ENCODE measurements at places on chromosomes 6 and 20.

DNA sequence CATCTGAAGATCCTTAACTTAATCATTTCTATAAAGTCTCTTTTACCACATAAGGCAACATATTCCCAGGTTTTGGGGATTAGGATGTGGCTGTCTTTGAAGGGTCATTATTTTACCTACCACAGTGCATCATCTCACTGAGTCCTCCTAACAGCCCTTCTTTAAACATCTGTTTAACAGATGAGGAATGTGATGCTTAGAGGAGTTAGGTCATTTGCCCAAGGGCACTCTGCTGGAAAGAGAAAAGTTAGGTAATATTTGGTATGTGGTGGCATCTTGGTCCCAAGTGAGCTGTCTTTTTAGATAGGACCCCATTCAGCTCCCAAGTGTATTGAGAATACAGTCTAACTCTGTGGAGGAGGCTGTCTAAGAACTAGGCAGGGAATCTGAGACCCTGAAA lies 11.0 kb downstream of the MMP24 start:
- no peak for DNase-seq

GRCh38 chr20:25225642-25226432 lies 22.0 kb upstream of the PYGB start:
- DNase-seq: no peak

- DNase-seq: peak; percentile 83
These were observed 356.0 kb upstream of the JARID2 start for GRCh38 chr6:14889611-14890593.

DNA sequence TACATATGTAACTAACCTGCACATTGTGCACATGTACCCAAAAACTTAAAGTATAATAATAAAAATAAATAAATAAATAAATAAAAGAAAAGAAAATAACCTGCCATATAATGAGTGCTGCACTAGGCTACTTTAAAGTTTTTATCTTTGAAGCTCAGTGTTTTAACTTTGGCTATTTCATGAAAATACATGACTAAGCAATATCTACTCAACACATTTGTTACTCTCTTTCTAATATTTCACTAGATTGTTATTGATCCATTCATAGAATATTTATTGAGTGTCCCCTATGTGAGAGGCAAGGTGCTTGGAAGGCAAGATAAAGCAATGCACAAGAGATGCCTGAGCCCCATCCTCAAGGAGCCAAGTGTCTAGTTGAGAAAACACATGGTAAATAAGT lies 221.7 kb downstream of the SLC35F1 start:
- DNase-seq: no peak

DNA sequence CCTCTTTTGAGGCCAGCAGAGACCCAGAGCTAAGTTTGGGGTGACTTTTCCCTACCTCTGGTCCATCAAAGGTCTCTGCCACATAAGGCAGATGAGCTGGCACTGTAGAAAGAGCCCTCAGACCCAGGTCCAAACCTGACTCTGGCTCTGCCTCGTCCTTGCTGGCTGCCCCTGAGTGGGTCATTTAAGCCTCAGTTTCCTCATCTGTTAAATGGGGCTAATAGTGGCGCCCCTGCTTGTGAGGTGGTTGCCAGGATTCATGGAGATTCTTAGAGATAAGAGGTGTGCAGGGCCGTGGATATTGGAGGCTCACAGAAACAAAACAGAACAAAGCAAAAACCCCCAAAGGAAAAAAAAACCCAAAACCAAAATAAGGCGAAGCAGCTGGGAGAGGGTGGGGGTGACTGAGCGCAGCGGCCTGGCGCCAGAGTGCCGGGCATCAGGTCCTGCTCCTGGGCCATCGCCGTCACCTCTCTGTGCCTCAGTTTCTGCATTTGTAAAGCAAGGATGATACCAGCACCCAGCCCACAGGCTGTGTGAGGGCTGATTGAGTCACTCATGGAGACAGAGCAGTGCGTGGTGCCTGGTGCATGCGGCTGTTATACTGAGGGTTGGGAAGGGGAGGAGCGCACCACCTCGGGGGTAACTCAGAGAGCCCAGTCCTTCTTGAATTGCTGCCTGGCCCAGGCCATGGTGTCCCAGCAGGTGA lies 133.8 kb upstream of the PTPN1 start:
- no peak for DNase-seq

DNA sequence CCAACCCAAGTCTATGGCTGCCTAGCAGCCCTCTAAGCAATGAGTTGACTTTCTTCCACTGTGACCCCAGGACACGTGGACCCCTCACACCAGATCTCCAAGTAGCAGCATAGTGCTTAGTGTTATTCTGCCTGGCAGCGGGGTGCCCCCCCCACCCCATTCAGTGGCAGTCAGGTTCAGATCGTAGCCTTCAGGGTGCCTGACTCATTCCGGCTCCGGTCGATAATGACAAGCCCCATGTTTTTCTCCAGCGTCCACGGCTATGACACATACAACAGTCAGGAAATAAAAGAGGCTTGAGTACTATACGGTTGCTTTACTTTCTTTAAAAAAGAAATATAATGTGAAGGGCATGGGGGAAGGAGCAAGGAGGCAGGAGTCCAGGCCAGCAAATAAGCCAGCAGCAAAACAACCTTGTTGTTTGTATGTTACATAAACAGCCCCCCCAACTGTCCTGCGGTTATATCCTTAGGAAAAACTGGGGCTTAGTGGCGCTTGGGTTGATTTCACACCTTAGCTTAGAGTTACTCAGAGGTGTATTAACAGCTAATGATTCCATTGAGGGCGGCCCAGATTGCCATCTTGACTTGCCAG lies 23.1 kb downstream of the GNAS start:
- no peak for DNase-seq

DNA sequence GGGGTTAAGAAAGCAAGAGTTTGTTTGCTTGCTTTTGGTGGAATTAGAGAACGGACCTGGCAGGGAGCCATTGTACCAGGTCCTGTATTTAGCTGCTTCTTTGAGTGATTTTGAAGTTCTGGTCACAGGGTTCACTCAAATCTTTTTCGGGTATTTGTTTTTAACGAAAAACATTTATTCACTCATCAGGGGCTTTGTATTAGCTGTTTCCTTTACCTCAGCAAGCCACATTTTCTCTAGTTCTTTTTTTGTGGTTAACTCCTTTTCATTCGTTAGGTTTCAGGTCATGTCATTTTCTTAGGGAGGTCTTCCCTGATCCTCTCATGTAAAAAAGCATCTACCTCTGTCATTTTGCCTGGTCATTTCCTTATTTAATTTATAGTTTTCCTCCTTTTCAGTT lies 1502.2 kb downstream of the GRIK2 start:
- DNase-seq: no peak

GRCh38 chr6:16199804-16200203 lies 38.6 kb upstream of the GMPR start:
- DNase-seq: no peak

- DNase-seq: peak; percentile 2
These were observed 82.2 kb downstream of the GPR63 start for GRCh38 chr6:96755096-96755495.

GRCh38 chr6:49939993-49940498 lies 23.9 kb downstream of the DEFB114 start:
- no peak for DNase-seq

GRCh38 chr6:11251553-11252360 lies 19.3 kb upstream of the NEDD9 start:
- no peak for DNase-seq

- no peak for DNase-seq
These were observed 41.1 kb upstream of the NKX2-2 start for GRCh38 chr20:21554985-21555384.

DNA sequence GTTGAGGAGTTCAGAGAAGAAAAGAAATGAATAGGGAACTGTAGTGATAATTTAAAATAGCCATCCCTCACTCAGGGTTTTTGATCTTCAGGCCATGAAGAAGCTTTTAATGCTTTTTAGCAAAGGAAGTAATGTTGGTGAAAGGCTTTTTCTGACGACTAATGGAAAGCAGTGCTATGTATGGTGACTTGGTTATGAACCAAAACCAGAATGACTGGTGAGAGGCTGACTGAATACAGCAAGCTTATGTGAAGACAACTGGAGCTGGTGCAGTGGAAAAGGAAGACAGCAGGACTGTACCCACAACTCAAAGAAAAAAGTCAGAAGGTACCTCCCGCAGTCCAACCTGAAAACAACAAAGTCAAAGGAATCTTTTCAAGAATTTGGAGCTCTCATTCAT lies 118.8 kb downstream of the PRDM1 start:
- no peak for DNase-seq

GRCh38 chr6:9675122-9675521 lies 739.8 kb downstream of the TFAP2A start:
- no peak for DNase-seq

DNA sequence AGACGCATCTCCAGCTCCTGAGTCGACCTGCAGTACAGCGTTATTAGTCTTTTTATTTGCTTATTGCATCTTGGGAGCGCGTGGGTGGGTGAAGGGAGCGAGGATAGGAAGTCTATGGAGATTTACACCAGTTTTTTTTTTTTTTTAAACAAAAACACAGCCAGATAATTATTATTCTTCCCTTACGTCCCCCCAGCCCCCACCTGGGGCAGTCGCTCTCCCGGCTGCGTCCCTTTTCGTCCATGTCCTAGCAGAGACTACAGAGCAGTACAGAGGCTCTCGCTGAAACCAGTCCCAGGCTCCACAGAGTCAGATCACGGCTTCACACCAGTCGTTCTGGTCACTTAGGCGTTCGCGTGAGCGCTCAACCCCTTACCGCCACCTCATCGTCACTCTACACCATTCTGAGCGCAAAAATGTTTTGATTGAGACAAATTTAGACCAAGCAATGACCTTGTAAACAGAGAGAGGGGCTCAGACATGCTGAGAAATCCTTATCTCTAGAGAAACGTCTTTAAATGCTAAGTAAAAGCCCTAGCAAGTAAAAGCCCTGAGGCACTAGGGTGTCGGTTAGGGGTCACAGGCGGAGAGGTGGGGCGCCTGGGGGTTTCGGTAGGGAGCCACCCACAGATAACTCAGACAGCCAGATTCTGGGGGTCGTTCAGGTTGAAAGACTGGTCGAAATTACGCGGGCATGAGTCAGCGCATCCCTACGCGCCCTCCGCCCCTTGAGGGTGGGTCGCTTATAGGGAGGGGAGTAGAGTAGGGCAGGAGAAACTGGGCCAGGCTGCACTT lies 975 bp upstream of the PPT2 start:
- DNase-seq: no peak

DNA sequence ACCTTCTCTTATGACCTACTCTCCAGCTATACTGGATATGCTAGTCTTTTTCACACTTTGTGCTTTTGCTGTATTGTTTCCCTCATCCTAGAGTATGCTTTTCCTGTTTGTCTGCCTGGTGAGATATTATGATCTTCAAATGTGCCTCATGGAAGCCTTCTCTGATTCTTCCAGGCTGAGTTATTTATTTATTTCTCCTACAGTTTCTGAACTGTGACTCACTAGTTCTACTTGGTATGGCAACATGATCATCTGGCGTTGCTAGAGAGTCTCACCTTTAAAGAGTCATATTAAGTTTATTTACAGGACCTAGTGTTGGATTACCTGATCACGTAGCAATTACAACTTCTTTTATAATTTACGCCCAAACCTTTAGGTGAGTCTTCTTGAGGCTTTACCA lies 81.2 kb upstream of the HDAC2 start:
- DNase-seq: no peak

GRCh38 chr20:13173201-13173600 lies 47.9 kb upstream of the ISM1 start:
- no peak for DNase-seq

GRCh38 chr6:107399935-107400334 lies 59.4 kb downstream of the PDSS2 start:
- no peak for DNase-seq

- DNase-seq: no peak
These were observed 112.1 kb upstream of the TMEM170B start for GRCh38 chr6:11425431-11425871.

DNA sequence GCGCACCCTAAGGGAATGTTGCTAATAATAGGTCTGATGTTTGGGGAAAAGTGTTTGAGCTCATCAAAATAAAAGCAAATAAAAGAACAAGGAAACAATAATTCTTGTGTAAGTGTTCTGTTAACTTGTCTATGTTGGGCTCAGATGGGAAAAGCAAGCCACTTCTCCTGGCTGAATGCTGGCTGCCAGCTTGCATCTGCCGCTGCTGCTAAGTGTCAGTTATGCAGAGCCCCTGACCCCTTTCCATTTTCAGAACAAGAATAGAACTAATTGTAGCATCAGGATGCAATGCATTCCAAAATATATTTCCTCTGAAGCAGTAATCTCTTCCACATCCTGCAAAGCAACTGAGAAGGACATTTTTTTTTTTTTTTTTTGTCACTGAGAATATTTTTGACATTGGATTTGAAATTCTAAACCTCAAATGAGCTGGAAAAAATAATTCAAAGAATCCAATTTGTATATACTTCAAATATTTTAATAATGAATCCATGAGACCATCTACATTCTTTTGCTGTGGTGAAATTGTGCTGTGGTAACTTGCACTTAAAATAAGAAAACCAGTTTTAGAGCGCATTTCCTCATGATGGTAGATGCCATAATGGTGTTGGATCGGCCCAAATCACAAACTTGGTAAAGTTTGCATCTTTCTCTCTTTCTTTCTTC lies 43.9 kb upstream of the DEK start:
- DNase-seq: no peak

DNA sequence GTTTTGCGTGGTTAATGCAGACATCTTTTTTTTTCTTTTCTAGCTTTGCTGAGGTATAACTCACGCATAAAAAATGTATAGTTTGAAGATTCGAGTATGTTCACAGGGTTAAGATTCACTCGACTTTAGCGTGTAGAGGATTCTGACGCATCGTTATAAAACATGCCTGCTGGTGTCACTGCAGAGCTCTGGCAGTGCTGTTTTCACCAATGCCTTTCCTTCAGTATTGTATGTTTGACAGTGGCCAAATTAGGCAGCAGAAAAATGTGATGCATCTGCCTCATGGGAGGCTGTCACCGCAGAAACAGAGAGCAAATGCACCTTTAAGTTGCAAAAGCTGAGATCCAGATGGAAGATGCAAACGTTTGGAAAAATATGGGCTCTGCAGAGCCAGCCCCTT lies 18.0 kb upstream of the SIRPB2 start:
- peak; percentile 63 for DNase-seq

GRCh38 chr20:51077686-51078060 lies 54.8 kb upstream of the KCNG1 start:
- DNase-seq: no peak

GRCh38 chr20:18858816-18859215 lies 45.2 kb downstream of the SCP2D1 start:
- no peak for DNase-seq

GRCh38 chr6:116175344-116175743 lies 49.4 kb upstream of the COL10A1 start:
- DNase-seq: no peak

Measured in suppressor macrophage treated with lipopolysaccharide for 4 hours (primary cell).